Stimulated activated CD8-positive, alpha-beta memory T cell treated with anti-CD3 and anti-CD28 coated beads, Interleukin-2, amount 100 ng/mL, for 1 hour (primary cell): ENCODE measurements at places on chromosomes 7 and 10.

DNA sequence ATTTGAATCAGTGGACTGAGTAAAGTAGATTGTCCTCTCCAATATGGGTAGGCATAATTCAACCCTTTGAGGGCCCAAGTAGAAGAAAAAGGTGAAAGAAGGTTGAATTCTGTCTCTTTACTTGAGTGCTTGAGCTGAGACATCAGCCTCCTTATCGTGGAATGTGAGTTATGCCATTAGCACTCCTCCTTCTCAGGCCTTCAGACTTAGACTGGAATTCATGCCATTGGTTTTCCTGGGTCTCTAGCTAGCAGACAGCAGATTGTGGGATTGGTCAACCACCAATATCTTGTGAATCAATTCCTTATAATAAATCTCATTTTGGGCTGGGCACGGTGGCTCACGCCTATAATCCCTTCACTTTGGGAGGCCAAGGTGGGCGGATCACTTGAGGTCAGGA, 89.2 kb downstream of the CUL2 start:
- DNase-seq, result no peak

DNA sequence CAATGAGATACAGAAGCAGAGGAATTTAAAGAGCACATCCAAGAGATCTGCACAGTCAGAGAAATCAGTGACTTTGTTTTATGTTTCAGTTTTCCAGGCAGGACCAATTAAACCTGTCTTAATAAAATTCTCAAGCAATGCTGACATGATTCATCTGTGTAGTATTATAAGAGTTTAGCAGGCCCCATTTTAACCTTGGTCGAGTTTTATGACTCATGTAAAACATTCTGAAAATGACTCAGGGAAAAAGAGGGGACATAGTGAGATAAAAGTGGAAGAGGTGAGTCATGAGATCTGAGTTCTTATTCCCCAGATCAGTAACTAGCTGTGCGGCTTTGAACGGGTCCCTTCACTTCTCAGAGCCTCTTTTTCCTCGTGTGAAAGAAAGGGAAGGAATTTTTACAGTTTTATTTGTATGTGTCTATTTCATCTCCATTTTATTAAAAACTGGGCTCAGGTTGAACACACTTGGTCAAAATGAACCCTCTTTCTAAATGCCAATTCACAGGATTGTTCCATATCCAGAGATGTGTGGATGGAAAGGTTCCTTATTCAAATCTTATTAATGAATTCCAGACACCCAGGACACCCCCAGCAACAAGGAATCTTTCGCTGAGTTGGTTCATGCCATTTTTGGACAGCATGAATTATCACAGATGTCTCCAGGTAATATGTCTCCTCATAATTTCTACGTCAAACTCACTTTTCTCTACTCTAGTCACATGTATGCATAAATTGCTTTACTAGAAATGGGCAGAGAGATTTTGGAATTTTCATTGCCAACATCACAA, 143.2 kb downstream of the JAZF1 start:
- no peak for DNase-seq

DNA sequence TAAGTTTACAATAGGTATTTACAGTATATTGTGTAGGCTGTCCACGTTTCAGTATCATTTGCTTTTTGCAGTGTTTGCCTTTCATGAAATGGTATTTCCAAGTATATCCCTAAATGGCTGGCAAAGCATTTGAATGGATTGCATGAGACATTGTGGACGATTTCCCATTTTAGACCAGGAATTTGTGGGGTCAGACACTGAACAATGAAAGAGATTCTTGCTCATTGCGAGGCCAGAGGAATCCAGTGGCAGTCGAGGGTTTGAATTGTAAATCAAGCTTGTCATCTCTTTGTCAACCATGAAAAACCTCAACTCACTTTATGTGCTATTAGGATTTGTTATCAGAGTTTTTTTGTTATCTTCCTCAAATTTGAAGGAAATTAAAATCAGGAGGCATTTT, 70.8 kb downstream of the CREB5 start:
- DNase-seq, result no peak

- DNase-seq, result no peak
These were observed 3.5 kb upstream of the LRRC18 start for GRCh38 chr10:48943096-48943495.

- DNase-seq, result no peak
These were observed 280.9 kb downstream of the USP6NL start for GRCh38 chr10:11330383-11331045.

DNA sequence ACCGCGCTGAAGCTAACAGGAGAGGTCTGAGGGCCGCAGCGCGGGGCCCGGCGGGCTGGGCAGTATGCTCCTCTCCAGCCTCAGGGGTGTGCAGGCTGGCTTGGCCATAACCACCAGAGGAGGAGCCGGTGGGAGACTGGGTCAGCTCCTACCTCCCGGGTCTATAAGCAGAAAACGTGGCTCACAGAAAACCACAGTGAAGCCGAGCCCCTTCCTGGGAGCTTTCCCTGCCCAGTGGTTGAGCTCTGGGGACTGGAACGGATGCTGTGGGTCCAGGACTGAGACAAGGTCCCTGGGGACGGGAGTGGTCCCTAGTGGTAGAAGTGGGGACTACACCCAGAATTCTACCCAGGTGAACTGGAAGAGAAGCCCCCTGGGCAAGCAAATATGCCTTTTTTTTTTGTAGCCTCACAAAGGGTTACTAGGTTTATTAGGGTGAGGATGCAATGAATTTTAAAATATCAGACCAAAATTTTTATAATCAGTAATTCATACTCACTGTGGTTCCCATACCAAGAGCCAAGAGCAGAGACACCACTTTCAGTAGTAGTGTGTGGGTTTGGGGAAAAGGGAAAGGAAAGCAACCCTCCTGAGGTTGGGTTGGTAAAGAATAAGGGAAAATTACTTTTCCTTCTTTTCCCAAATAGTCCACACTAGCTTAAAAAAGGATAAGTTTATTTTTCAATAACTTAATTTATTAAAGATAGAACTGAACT, 67.9 kb upstream of the PRKCQ start:
- DNase-seq, result peak; percentile 24

- no peak for DNase-seq
These were observed 7.6 kb downstream of the TCF7L2 start for GRCh38 chr10:112957640-112958092.

GRCh38 chr7:148570510-148570909, 20.1 kb upstream of the C7orf33 start:
- DNase-seq, result no peak

- DNase-seq, result no peak
These were observed 462.1 kb upstream of the DPP6 start for GRCh38 chr7:153590136-153590535.

DNA sequence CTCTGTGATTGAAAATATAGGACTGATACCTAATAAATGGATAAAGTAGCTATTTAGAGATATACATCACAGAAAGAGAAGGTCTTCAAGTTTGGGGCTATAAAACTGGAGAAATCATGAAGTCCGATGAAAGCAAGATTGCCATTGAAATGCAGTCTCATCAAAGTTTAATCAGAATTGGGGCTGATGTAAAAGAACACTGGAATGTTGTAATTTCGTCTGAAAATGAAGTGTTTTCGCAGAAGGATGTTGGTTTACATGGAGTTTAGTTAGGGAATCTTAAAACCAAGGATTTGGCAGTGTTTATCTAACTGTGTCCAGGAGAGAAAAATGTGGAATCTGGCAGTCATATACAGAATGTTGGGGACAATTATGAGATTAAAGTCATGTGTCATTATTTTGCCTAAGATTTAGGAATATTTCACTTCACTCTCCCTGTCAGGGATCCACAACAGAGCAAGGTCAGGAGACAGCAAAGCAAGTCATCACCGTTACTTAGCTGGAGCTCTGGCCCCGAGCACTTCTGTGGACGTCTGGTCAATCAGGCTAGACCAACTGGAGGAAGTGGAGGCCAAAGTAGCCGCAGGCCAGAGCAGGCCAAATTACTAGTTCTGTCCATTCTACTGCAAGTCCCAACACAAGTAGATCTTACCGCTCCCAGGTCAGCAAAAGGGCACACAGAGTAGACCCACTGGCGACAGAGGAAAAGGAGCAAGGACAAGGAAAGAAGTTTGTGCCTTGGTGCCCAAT, 37.0 kb downstream of the EPDR1 start:
- DNase-seq, result no peak

DNA sequence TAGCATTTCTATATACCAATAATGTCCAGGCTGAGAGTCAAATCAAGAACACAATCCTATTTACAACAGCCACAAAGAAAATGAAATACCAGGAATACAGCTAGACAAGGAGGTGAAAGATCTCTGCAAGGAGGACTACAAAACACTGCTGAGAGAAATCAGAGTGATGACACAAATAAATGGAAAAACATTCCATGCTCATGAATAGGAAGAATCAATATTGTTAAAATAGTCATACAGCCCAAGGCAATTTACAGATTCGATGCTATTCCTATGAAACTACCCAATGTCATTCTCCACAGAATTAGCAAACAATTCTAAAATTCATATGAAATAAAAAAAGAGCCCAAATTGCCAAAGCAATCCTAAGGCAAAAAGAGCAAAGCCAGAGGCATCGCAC, 116.8 kb upstream of the ZNF32 start:
- DNase-seq, result no peak

DNA sequence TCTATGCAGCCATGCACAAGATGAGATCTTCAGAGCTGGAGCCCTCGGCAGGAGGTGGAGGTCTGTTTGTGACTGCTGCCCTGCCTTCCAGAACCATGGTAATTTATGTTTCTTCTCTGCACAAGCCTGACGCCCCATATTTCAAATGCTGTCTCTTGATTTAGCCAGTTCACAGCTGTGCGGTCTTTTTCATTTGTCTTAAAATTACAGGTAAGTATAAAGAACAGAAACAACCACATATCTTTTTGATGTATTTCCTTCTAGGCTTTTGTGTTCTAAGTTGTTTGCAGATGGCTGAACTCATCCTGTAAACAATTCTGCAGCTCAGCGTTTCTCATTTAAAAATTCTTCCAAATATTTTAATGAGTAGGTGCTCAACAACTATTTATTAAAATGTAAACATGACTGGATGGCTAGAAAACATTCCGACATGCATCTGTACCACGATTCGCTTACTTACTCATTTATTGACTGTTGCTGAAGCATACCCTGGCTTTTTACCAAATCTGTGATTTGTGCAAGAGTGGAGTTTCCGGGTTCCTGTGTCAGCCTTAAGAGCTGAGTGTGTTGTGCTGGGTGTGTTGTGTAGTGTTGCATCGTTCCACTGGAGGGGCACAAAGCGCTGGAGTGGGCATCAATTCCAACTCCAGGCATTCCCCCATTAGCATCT, 58.9 kb downstream of the PIP4K2A start:
- DNase-seq, result no peak

DNA sequence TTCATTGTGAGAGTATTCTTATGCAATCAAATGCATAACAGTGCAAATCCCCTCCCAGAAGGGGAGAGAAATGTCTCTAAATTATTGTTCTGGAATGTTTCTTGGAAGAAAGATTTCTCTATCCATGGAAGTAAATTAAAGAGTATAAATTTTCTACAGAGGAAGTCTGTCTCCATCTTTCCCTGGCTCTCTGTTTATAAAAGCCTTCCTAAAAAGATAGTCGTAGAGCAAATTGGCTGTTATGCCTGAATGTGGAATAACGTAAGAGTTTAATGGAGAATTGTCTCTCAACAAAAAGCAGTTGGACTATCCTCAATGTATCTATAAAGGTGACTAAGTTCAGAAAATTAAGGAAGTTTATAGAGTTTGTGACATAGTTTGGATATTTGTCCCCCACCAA, 76.3 kb downstream of the GNAT3 start:
- no peak for DNase-seq

- DNase-seq, result no peak
These were observed 22.8 kb downstream of the UNC5B start for GRCh38 chr10:71234970-71235685.

- no peak for DNase-seq
These were observed 64.0 kb downstream of the PDZD8 start for GRCh38 chr10:117311261-117311660.

DNA sequence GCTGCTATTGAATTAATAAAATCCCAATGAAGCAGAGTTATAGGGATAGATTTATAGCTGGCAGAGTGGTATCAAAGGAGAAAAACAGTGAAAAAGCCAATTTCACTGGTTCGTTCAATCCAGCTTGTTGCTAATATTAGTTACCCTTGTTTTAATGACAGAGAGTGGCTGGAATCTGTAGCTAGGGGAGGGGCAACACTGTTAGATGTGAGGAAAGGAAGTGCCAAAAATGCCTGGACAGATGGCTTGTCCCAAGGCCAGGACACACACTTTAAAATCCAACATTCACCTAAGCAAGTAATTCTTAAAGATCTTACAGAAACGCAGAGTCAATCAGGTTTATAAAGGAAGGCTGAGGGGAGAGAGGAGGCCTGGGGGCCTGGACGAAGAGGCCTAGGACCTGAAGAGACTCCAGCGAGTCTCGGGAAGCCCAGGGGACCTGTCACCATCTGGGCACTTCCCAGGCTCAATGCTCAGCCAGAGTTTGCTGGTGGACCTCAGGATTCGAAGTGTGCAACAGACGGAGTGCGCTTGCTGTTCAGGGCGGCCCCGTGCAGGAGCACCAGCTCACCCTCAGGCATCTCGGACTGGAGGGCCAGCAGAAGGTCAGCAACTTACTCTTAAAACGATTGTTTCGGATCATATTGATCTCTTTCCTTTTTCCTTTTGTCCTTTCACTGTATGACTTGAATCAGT, 36.7 kb downstream of the TMEM248 start:
- DNase-seq, result no peak

DNA sequence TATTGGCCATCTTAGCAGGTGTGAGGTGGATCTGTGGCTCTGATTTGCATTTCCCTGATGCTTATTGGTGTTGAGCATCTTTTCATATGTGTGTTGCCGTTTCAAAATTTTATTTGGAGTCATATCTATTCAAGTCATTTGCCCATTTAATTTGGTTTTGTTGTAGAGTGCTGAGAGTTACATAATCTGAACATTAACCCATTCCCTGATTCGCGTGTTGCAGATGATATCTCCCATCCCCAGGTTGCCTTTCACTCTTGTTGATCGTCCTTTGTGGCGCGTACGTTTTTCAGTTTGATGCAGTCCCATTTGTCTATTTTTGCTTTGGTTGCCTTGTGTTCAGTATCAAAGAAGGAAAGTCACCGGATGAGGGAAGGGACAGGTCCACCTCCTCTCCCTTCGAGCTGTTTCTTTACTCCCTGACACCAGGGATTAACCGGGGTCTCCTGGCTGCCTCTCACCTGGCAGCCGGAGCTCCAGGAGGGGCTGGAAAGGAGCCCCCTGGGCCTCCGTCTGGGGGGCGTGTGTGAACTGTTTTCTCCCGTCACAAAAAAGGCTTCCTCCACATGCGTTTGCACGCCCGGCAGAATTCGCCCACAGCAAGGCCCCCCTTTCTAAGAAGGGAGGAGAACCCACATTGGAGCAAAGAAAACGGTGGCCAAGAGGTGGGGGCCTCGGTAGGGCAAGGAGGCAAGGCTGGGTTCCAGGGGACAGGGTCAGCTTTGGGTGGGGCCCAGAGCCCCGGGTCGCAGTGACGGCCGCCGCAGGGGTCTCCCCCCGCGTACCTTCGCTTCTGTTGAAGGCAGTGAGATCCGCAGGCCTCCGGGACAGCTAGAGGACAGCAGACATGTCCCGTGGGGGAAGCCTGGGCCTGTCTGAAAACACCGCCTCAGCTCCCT, 8.3 kb downstream of the MNX1 start:
- no peak for DNase-seq

GRCh38 chr7:51069411-51070083, 247.1 kb downstream of the COBL start:
- DNase-seq, result no peak

- DNase-seq, result no peak
These were observed 4.4 kb downstream of the IFIT3 start for GRCh38 chr10:89332123-89332633.
